ENCODE measurements at places on chromosomes 3 and 15.
A peak's percentile ranks its signal among the peaks of the same experiment; 100 is the strongest.

GRCh38 chr3:72329354-72329753 lies 518.9 kb downstream of the SHQ1 start:
- peak; percentile 53 for DNase-seq

DNA sequence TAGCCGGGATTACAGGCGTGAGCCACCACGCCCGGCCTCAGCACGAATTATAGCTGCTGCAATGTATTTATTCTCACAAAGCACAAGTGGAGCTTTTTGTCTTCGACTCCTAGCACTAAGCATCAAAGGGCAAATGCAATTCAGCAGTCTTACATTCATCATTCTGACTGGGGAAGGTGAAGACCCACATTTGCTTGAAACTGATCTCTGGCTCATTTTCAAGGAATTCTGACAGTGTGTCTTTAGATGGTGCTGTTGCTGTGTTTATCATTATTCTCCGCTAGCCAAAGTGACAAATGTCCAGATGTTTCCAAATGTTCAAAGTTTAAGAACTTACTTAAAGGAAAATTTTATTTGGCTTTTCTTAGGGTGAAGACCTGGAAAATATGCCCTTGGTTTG lies 55.9 kb downstream of the SGO1 start:
- no peak for DNase-seq

- DNase-seq, result no peak
These were observed 75.7 kb downstream of the DUT start for GRCh38 chr15:48406911-48407310.

GRCh38 chr15:70240082-70240481 lies 142.4 kb upstream of the TLE3 start:
- DNase-seq, result no peak

- DNase-seq, result no peak
These were observed 5.0 kb downstream of the SUCNR1 start for GRCh38 chr3:151878465-151878864.

GRCh38 chr3:146747928-146748327 lies 142.8 kb upstream of the PLSCR5 start:
- no peak for DNase-seq

- no peak for DNase-seq
These were observed 118.0 kb upstream of the DPH6 start for GRCh38 chr15:35663956-35664355.

- no peak for DNase-seq
These were observed 31.8 kb upstream of the GPR171 start for GRCh38 chr3:151234825-151235224.

GRCh38 chr3:189689625-189690024 lies 58.4 kb downstream of the TP63 start:
- no peak for DNase-seq

GRCh38 chr15:76866716-76867321 lies 38.3 kb downstream of the SCAPER start:
- no peak for DNase-seq

- DNase-seq, result no peak
These were observed 27.3 kb upstream of the UBE2E1 start for GRCh38 chr3:23778446-23778845.

All from NCI-H1092 (cell line).